ENCODE measurements at places on chromosomes 12 and 14. TPM values are rescaled to one million over a fixed set of nuclear protein-coding genes. Genes with fewer than 3 reads are reported as not detected.

The MYL6 gene
- 1,181 TPM for total RNA-seq

The RHEBL1 gene
- total RNA-seq: 4.1 TPM

The PGAM5 gene
- 118 TPM for total RNA-seq

The TAOK3 gene
- total RNA-seq: 5.2 TPM

- H3K4me1 ChIP-seq: no peaks in the 10 kb centered on the region
- H3K4me3 ChIP-seq: no peak overlapping the region
- no peaks in the 10 kb centered on the region for H3K36me3 ChIP-seq
- H3K27ac ChIP-seq: no peak overlapping the region
- H3K27me3 ChIP-seq: no peaks in the 10 kb centered on the region
These were observed 44.3 kb upstream of the SPTLC2 start for GRCh38 chr14:77660754-77661153.

DNA sequence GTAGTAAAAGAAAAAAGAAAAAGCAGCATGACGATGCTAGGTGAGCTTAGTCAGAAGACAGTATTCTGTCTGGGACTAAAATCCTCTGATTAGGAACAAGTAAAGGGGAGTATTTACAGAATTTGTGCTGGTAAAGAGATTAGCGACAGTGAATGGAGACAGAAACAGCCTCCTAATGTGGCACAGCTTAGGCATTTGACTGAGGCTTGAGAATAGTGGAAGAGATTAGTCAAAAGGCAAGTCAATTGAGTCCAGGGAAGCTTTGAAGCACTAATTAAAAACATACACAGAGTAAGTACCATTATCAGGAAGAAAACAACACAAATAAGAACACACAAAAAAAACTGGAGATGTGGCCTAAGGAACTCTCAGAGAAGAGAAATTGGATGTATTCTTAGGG lies 131.9 kb upstream of the CLEC14A start:
- no peak overlapping the region for H3K4me3 ChIP-seq
- no peak for DNase-seq
- no peaks in the 10 kb centered on the region for H3K4me1 ChIP-seq
- H3K36me3 ChIP-seq: no peaks in the 10 kb centered on the region
- H3K27me3 ChIP-seq: no peaks in the 10 kb centered on the region

GRCh38 chr12:45660330-45660729 lies 69.2 kb upstream of the ARID2 start:
- no peak overlapping the region for H3K27ac ChIP-seq
- no peaks in the 10 kb centered on the region for H3K27me3 ChIP-seq
- H3K4me3 ChIP-seq: no peak overlapping the region
- H3K4me1 ChIP-seq: no peaks in the 10 kb centered on the region
- no peak for DNase-seq

- H3K36me3 ChIP-seq: peaks cover 10% of the 10 kb centered on the region
- DNase-seq: no peak
- H3K4me1 ChIP-seq: no peaks in the 10 kb centered on the region
- H3K27ac ChIP-seq: no peak overlapping the region
- H3K4me3 ChIP-seq: no peak overlapping the region
- no peaks in the 10 kb centered on the region for H3K27me3 ChIP-seq
These were observed 448.3 kb downstream of the PCNX1 start for GRCh38 chr14:71355324-71356201.

- H3K4me1 ChIP-seq: no peaks in the 10 kb centered on the region
- no peak for DNase-seq
- no peak overlapping the region for H3K4me3 ChIP-seq
- no peak overlapping the region for H3K27ac ChIP-seq
- H3K36me3 ChIP-seq: peaks cover 64% of the 10 kb centered on the region
- no peaks in the 10 kb centered on the region for H3K27me3 ChIP-seq
These were observed 36.4 kb upstream of the ATF1 start for GRCh38 chr12:50727466-50727865.

GRCh38 chr12:41288142-41288811 lies 100.2 kb downstream of the PDZRN4 start:
- H3K4me3 ChIP-seq: no peak overlapping the region
- no peaks in the 10 kb centered on the region for H3K36me3 ChIP-seq
- no peaks in the 10 kb centered on the region for H3K27me3 ChIP-seq
- no peaks in the 10 kb centered on the region for H3K4me1 ChIP-seq
- H3K27ac ChIP-seq: no peak overlapping the region

GRCh38 chr12:99914206-99914605 lies 70.5 kb downstream of the ANKS1B start:
- H3K4me1 ChIP-seq: no peaks in the 10 kb centered on the region
- no peak for DNase-seq
- H3K27ac ChIP-seq: no peak overlapping the region
- H3K36me3 ChIP-seq: no peaks in the 10 kb centered on the region
- no peaks in the 10 kb centered on the region for H3K27me3 ChIP-seq
- H3K4me3 ChIP-seq: no peak overlapping the region

DNA sequence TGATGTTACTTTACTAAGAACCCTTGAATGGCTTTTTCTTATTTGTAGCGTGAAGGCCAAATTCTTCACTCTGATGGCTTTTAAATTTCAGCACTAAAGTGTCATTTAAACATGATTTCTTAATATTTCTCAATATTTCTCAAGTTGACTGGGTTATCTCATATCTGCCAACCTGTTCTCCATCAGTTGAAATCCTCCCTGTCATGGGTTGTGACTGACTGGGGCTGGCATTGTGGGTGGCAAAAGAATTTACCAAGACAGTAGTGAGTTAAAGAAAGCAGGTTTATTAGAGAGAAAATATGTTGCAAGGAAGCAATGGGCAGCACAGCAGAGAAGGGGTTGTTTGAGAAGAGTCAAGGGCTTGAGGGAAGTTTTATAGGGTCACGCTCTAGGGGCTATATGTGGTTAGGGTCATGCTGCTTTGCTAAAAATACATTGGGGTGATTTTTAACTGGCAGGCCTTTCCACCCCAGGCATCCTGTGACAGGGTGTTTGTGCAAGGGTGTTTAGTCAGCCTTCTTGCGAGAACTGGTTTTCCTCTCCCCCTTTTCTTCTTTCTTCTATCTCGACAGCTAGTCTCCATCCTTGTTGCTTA lies 232.8 kb upstream of the SEL1L start:
- no peak overlapping the region for H3K27ac ChIP-seq
- no peaks in the 10 kb centered on the region for H3K4me1 ChIP-seq
- no peak overlapping the region for H3K4me3 ChIP-seq
- H3K27me3 ChIP-seq: no peaks in the 10 kb centered on the region
- no peak for DNase-seq
- no peaks in the 10 kb centered on the region for H3K36me3 ChIP-seq

DNA sequence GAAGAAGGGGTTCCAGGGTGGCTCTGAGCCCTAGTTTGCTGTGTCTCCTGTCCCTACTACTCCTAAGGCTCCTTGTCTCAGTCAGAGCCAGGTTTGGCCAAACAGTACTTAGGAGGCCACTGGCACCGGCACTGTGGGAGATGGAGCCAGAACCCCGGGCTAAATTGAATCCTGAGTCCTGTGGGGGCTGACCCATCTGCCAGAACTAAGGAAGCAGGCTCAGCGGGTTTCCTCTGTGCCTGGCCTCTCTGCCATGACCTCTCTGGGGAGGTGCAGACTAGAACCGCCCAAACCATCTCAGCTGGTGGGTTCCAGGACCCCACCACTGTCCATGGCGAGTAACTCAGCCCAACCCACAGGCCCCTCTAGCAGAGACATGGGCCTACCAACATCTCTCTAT lies 5.5 kb downstream of the ACTN1 start:
- H3K4me1 ChIP-seq: peaks cover 28% of the 10 kb centered on the region
- DNase-seq: no peak
- no peak overlapping the region for H3K4me3 ChIP-seq
- H3K27me3 ChIP-seq: no peaks in the 10 kb centered on the region
- H3K27ac ChIP-seq: no peak overlapping the region

GRCh38 chr14:105196265-105196960 lies 15.3 kb upstream of the NUDT14 start:
- DNase-seq: peak; percentile 78
- no peaks in the 10 kb centered on the region for H3K4me1 ChIP-seq
- peak overlapping the region; percentile 58 for H3K4me3 ChIP-seq

DNA sequence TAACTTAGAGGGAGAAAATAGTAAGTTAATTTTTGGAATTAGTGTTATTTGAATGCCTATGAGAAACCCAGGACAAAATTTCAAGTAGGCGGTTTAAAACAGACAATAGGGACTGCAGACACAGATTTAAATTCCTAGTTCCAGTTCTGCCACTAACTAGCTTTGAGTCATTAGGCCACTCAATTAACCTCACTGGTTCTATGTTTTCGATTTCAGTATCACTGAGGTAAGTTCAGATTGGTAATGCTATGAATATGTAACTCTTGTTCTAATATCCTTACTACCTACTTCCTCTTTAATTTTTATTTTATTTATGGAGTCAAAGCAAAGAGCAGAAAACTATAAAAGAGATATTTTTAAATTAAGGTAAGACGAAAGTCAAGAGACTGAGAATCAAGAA lies 52.6 kb downstream of the GALC start:
- H3K4me1 ChIP-seq: no peaks in the 10 kb centered on the region
- no peak overlapping the region for H3K4me3 ChIP-seq
- H3K27me3 ChIP-seq: no peaks in the 10 kb centered on the region

Data from H9 (cell line).